ENCODE measurements at places on chromosomes 2 and 18.
A peak's percentile ranks its signal among the peaks of the same experiment; 100 is the strongest.

GRCh38 chr18:73924836-73925235 lies 222.8 kb downstream of the FBXO15 start:
- no peak for DNase-seq

DNA sequence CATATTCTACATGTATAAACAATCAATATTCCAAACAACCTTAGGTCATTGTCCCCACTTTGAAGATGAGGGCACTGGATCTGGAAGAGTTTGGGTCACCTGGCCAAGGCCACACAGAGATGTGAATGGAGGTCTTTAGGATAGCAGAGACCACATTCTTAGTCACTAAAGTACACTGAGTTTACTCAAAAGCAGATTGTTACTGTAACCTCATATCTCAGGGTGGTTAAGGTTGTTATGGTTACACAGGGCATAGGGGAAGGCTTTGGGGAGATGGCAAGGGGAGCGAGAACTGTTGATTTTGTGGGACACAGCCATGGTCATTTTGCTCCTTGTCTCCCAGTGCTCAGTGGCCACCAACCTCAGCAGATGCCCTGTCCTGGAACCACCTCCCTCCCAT lies 109.4 kb downstream of the GATA6 start:
- DNase-seq: no peak

- DNase-seq: peak; percentile 44
Measured at GRCh38 chr2:239991689-239992314, 33.3 kb downstream of the NDUFA10 start.

DNA sequence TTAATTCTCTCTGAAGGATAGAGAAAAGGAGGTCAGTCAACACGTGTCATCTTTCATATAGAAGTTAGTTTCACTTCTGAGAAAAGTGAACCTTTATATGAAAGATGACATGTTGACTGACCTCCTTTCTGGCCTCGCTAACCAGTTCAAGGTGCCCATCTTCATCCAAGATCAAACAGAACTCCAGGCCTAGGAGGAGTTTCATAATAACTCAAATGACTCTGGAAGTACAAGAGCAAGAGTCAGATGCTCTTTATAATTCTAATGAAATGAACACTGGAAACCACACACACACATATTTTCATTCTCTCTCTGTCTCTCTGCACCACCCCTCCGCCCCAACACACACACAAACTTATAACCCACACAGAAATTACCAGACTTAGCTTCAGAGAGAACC lies 16.3 kb downstream of the ANKRD44 start:
- no peak for DNase-seq

DNA sequence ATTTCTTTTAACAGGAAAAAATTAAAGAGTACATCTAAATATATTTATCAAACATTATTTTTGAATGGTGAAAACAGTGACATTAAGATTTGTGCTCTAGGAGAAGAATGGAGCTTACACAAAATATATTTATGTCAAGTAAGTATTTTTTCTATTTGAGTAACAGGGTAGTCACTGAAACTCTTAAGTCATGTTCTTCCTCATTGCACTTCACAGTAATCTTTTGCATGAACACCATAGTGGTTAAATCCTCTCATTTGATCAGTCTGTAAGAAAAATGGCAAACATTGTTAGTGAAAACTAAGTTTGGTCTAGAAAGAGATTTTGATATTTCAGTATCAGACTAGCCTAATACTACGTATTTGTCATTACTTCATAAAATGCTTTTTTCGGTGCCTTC lies 8.1 kb downstream of the GMCL1 start:
- DNase-seq: no peak

DNA sequence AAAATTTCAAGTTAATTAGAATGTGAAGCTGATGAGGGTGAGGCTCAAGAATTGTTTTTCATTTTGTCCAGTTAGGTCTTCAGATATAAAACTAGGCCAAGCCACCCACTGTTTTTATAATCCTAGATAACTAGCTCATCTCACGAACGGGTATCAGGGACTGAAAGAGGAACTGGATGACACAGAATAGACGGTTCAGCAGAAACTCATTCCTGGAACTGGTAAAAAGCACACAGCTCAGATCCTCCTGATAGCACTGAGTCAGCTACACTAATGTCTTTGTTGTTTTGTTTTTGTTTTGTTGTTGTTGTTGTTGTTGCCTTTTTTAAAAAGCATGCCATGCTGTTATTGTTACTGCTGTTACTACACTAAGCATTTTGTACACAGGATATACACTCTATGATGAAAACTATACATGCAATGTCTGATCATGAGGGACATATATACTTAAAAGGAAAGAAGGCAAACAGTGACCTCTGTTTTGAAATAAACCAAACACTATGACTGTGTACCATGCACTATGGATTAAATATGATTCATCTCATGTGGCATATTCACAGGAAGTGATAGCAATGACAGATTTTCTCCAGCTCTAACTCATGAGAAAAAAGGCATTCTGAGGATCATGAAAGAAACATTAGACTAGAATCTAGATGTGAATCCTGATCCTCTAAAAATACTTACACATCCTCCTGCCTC lies 437.6 kb downstream of the NCKAP5 start:
- no peak for DNase-seq

- no peak for DNase-seq
Measured at GRCh38 chr18:478681-479080, 21.8 kb downstream of the COLEC12 start.

GRCh38 chr2:69994166-69994565 lies 32.7 kb upstream of the ASPRV1 start:
- no peak for DNase-seq

- DNase-seq: no peak
Measured at GRCh38 chr2:211439011-211439410, 882.6 kb downstream of the CPS1 start.

GRCh38 chr2:221450280-221450679 lies 121.8 kb downstream of the EPHA4 start:
- no peak for DNase-seq

DNA sequence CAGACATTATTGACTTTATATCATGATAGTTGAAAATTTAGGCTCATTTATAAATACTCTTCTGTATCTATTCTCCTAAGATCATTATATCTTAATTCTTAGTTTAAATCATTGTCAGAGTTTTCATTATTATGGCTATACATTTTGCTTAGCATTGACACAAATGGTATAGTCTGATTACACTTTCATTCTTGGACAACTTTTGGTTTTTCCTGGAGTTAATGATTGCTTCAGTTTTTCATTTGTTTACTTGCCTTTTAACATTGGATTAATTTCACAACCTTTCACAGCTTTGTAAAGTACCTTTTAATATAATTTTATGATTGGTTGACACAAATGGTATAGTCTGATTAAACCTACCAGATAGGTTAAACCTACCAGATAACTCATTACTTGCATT lies 298.2 kb downstream of the DYSF start:
- no peak for DNase-seq
